ENCODE measurements at places on chromosomes 7 and 10.

DNA sequence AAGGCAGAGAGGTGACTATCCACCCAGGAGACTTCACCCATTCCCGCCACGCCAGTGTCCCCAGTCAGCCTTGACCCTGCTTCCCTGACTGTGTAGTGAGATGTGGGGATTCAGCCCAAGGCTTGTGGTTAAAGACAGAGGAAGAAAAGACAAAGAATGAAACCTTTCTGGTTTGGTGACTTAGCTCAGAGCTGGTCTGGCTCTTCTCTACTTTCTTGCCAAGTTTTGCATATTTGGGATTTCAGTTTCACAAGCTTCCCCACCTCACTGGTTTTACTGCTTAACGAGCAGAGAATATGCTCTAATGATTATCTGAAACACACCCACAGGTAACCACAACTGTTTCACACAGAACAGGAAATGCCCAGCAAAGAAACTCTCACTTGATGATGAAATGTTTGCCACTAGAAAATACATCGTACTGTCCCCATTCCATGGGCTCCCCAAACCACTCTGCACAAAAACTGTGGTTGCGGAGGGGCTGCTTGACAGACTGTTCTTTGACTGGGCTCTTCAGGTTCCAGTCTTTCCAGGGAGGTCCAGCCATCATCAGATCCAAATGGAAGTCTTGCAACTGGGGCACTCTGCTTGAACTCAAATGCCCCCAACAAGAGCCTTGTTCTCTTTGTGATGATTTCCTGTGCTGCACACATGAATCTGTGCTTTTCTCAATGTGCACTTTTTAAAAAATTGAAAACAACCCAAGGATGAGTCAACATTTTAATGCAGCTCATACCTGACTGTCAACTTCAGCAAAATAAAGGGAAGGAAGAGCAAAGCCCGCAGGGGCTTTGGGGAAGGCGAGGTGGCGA lies 95.5 kb downstream of the CTBP2 start:
- DNase-seq = peak; percentile 27

DNA sequence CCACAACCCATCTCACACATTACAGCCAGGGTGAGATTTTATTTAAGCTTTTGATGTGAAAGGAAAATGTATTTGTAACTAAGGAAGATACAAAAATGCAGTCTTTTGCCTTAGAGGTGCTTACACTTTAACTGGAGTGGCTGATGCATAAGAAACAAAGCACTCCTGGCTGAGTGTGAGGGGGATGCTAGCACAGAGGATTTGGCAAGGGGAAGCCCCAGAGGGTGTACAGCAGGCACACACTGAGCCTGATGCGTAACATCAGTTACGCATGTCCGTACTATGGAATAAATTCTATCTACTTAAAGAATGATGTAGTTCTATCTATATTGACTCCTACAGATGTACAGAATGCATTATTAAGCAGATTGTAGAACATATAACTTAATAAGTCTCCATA lies 17.8 kb downstream of the GIMAP8 start:
- DNase-seq = peak; percentile 17

GRCh38 chr7:26930845-26931244 lies 66.5 kb upstream of the SKAP2 start:
- DNase-seq = no peak

DNA sequence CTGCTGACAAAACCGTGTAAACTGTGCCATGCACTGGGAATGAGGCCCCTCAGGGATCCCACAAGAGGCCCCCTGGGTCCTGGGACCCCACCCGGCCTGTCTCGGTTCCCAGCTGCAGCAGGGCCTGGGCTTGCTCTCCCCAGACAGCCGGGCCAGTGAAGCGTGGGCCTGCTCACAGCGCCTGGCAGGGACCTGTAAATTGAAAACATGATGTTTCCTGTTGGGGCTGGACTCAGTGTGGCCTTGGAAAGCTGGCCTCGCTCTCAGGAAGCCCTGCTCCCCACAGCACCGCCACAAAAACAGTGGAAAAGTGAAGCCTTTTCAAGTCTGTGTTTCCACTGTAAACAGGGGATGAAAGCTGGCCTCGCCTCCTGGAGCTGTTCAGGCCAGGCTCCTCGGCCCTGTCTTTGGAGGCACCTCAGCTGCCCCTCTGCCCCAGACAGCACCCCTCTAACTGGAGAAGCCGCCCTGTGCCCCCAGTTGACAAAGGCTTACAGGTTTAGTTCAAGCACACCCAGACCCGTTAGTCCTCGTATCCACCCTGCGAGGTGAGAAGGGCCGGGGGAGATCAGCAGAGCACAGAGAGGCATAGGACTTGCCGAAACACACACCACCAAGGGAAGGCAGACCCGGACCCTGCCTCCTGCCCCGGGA lies 108.3 kb downstream of the ZMIZ1 start:
- DNase-seq = no peak

DNA sequence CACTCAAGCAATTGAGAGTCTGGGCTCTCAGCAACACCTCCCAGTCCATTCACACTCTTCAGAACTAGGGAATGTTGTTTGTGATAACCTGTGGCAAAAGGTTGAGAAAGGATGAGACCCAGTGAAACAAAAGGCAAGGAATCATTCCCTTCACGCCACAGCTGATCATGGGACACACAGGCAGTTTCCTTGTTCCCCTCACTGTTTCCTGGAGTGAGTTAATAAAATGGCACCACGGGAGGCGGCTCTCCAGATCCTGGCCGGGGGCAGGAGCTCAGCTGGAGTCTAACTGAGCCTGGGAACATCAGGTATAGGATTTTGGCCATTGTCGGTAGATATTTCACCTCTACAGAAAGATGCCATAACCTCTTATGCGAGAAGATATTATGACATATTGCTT lies 107.3 kb upstream of the FAM171A1 start:
- no peak for DNase-seq

GRCh38 chr10:43945094-43945730 lies 296.5 kb upstream of the ZNF32 start:
- DNase-seq = no peak

GRCh38 chr10:132904181-132904813 lies 38.1 kb downstream of the CFAP46 start:
- peak; percentile 61 for DNase-seq

DNA sequence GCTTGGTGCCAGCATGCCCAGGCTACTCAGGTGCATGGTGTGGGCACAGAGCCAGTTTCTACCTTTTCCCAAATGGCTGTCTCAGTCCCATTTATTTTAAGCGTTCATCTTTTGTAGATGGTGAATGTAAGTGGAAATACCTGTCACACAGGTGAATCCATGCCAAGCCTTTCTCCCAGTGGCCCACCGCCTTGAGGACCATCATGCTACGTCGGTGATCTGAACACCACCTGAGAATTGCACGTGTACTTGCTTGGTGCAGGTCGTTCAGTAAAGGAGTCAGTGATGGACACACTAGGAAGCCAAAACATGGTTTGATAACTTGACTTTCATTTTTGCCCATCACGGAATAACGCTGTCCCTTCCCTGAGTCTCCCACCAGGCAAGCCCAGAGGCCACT lies 666.7 kb upstream of the FOXK1 start:
- no peak for DNase-seq

GRCh38 chr7:132211971-132212370 lies 364.3 kb downstream of the PLXNA4 start:
- DNase-seq = no peak

DNA sequence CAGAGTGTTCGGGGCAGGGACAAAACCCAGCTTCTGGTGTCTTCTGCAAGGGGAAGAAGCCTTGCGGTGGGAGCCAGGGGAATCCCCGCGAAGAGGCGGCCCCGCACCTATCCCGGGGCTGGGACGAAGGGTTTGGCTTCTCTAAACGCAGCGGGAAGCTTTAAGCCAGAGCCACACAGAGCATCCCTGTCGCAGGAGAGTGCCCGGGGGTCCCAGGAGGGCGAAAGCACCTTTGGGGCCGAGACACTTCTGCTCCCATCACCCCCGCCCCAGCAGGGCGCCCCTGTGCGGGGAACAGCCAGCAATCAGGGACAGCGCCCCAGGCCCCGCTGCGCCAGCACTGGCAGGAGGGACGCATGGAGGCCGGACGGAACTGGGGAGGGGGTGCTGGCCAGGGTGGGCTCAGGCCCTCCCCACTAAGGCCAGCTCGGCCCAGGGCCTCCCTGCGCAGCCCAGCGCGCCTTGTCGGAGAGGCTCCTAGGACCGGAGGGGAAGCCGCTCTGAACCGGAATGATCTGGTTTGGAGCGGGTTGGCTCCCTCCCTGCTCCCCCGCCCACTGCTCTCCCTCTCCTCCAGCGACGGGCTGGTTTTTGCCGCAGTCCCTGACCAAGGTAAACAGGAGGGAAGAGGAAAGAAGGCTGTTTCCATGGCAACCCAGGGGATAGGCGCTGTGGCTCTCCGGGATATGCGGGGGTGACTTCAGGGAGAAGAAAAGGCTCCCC lies 63.9 kb downstream of the TMEM209 start:
- peak; percentile 50 for DNase-seq

DNA sequence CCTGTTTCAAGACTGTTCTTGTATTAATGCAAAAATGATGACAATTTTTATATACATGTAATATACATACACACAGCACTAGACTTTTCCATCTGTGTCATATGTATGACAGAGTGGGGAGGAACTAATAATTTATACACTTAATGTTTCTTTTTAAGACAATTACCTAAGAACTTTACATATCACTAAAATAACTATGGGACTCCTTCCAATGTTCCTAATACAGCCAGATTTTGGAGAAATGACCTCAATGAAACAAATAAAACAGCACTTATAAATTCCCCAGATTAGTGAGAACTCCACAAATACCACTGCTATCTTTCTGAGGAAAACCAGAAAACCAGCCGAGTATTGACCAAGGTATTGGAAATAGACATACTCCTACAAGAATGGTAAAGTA lies 199.4 kb downstream of the ELMO1 start:
- DNase-seq = no peak

GRCh38 chr7:139942636-139943035 lies 113.6 kb downstream of the TBXAS1 start:
- no peak for DNase-seq

DNA sequence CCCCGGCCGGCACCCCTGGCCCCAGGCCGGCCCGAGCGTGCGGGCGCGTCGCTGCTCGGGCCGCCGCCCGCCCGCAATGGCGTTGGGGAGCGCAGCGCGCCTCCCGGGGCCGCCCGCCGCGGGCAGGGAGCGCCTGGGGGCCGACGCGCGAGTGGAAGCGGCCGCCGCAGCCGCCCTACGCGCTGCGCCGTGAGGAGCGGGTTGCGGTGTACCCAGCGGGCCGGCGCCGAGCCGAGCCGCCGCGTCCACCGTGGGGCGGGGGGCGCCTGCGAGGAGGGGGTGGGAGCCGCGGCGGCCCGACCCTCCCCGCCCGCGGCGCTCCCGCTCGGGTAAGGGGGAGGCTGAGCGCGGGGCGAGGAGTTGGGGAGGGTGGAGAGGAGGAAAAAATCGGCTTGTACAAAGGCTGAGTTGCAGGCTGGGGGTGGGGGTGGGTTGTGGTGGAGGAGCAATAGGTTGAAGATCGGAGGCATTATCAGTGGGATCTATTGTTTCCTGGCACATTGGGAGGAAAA lies 473 bp downstream of the PPP1R9A start:
- DNase-seq = no peak

DNA sequence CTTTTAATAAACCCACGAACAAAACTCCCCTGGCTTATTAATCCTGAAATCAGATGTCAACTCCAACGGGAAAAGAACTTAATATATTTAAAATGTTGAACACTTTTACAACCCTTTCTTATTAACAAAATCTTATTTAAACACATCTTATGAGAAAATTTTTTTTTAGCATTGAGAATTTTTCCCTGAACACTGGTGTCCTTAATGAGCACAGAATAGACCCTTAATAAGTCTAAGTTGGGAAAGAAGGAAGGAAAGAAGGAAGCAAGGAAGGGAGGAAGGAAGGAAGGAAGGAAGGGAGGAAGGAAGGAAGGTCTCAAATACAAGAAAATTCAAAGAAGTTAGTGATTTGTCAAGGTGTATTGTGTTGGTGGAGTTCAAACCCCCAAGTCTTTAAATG lies 129.2 kb upstream of the COL1A2 start:
- no peak for DNase-seq
